ENCODE measurements at places on chromosomes 13 and 19. TPM values are rescaled to one million over a fixed set of nuclear protein-coding genes. Genes with fewer than 3 reads are reported as not detected.

GRCh38 chr19:17829855-17830566 is 8.7 kb upstream of the INSL3 start:
- DNase-seq: peak; percentile 44

The MEIOSIN gene
- total RNA-seq: not detected

The MCEMP1 gene
- 0.14 TPM for total RNA-seq

GRCh38 chr19:35757231-35757748 is 461 bp upstream of the HSPB6 start:
- peak; percentile 91 for DNase-seq

- peak; percentile 51 for DNase-seq
Measured at GRCh38 chr19:4064496-4065260, 2.0 kb downstream of the ZBTB7A start.

Data from mucosa of gallbladder (tissue), 1 donor.